ENCODE measurements at places on chromosomes 7 and 10.

GRCh38 chr7:91468256-91468655 is 204.0 kb downstream of the FZD1 start:
- no peak for DNase-seq

- no peak for DNase-seq
Measured at GRCh38 chr10:101237982-101238731, 8.9 kb upstream of the LBX1 start.

GRCh38 chr7:140551355-140552239 is 72.3 kb upstream of the MKRN1 start:
- no peak for DNase-seq

DNA sequence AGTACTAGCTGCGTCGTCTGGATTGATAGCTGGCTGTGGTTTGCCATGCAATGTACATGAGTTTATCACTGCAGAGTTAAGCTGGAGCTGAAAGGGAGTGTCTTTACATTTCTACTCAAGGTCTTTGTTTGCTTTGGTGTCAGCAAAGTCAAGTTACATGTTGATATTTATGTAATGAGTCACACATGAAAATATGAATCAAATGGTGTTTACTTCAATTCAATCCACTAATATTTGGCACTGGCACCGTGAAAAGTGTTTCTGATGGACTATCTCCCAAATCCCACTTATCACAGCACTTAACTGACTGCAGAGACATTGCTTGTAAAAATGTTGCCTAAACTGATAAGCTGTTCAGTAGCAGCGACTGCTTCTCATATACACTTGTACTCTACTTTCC is 395.9 kb downstream of the TFEC start:
- no peak for DNase-seq

DNA sequence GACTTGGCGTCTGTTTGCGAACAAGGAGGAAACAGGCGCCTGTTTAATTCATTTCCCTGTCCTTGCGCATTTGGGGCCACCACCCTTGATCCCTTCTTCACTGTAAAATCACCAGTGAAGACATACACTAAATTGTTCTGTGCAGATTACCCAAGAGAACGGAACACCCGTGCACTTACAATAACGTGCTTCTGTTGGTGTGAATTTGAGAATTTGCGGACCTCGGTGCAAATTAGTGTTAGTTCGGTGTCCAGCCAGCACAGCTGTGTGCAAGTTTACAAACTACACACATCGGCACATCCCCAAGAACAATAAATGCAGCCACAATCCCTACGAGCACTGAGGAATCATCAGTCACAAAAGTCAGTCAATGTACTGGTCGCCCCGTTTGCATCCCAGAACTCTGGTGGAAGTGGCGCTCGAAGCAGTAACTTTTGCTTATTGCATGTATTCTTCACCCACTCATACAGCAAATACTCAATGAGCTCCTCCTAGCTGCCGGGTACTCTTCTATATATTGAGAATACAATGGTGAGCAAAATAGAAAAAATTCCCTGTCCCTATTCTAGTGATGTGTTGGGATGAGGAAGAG is 786 bp upstream of the CNOT4 start:
- DNase-seq = no peak

DNA sequence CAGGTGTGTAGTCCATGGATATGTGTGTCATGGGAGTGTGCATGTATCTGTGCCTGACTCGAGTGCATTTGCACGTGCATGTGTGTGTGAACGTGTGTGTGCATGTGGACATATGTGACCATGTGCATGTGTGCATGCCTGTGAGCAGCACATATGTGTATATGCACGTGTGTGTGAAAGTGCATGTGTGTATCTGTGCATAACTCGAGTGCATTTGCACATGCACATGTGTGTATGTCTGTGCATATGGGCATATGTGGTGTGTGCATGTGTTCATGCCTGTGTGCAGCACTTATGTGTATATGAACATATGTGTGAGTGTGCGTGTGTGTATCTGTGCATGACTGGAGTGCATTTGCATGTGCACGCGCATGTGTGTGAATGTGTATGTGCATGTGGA is 35.2 kb upstream of the GNA12 start:
- no peak for DNase-seq

- DNase-seq = no peak
Measured at GRCh38 chr7:142788303-142789289, 17.8 kb downstream of the PRSS2 start.

DNA sequence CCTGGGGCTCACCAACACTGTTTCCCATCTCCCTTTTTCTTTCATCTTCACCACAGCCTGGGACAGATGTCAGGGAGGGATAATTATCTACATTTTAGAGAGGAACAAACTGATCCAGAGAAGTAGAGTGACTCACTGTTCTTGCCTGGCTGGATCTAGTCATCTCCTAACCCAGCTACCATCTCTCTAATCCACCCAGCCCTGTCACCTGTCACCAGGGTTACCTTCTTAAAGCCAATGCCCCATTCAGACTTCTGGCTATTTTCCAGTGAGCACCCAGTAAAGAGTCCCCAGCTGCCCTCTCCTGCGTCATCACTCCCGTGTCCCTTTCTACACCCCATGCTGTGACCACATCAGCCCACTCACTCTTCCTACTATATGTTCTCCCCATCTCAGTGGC is 68.4 kb upstream of the DUSP5 start:
- DNase-seq = no peak

- DNase-seq = no peak
Measured at GRCh38 chr10:77409697-77410471, 227.7 kb downstream of the KCNMA1 start.
